ENCODE measurements at places on chromosomes 2 and 18.

GRCh38 chr2:113872201-113872600 lies 17.7 kb upstream of the ACTR3 start:
- DNase-seq: no peak

DNA sequence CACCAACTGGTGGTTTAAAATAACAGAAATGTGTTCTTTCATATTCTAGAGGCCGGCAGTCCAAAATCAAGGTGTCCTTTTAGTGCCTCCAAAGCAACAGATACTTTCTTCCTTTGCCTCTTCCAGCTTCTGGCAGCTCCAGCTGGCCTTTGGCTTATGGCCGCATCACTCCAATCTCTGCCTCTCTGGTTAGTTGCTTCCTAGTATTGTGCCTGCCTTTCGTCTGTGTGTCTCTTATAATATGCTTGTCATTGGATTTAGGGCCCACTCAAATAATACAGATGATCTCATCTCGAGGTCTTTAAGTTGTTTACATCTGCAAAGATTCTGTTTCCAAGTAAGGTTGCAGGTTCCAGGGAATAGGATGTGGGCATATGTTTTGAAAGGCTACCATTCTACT lies 855.2 kb upstream of the ID2 start:
- no peak for DNase-seq

DNA sequence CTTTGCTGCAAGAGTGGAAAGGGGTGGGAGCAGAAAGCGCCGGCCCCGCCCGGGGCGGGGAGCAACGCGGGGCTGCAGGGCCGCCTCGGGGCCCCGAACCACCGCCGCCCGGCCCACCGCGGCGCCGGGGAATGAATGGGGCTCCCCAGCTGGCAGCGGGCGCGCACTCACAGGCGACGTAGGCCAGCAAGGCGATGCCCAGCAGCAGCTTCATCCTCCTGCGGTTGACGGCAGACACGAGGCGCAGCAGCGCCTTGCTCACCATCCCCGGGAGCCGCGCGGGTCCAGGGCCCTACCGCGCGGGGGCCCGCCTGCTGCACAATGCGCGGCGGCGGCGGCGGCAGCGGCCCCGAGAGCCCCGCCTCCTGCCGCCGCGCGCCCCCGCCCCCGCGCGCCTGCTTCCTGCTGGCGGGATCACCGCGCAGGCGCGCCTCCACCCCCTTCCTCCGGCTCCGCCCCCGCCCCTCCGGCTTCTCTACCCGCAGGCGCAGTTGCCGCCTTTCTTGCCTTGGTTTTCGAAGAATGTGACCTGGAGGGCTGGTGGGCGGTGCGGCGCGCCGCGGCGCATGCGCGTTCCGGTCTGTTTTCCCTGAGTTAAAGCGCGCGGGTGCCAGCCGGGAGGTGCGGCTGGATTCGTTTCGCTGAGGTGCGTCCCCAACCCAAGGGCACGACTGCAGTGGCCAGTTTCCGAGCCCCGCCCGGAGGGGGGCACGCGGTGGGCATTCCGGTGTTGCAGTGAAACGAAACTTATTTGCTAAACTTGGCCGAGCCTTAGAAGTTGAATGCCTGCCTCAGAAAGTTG lies at the start of gene UXS1:
Gene UXS1 (minus strand): TSS at position 325 of the 802 bp plus-strand sequence. CDS start 60 bp downstream, at position 265.
- DNase-seq: peak; percentile 97

GRCh38 chr2:150474326-150475074 lies 13.0 kb downstream of the RND3 start:
- no peak for DNase-seq

GRCh38 chr18:78994000-78994399 lies 14.4 kb downstream of the SALL3 start:
- DNase-seq: no peak

DNA sequence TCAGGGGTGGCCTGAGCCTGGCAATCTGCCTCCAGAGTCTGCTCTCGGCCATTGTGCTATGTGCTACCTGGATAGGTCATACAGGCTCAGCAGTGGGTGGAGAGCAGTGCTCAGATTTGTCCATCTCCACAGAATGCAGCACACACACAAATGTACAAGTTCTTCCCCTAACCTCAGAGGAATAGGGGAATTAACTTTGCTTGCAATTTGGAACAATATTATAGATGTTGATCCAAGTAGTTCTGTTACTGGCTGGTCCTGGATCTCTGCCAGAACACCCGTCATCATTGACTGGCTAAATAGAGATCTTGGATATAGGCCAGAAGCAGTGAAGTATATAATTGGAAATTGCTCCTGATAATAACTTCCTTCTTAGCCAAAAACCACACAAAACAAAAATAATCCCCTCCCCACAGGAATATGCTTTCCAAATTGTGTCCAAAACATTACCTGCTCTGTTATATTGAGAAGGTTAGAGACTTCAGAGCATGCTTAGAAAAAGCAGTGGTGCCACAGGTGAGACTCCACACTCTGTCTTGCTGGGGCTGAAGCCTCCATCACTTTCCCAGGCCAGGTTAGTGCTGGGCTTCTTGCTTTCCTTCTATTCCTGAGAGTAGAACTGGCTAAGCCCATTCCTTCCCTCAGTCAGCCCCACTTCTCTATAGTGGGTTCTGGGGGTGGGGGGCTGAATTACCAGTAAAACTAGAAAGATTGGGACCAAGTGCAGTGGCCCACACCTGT lies 38.8 kb downstream of the NCAPH start:
- no peak for DNase-seq

DNA sequence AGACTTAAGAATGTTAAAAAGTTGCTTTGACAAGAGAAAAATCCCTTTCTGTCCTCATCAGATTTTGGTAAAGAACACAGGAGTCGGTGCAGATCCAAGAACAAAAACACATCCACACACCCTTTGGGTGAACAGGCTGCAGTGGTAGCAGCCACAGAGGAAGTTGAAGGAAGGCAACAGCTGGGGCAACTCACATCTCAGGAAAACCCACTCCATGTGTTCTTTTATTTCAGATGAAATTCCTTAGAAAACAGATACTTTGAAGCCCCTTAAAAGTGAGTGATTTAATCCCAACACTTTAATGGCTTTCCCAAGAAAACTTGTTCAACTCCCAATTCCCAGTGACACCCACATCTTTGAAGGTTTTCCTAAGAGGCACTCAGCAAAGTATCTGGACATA lies 271.3 kb downstream of the ICOS start:
- no peak for DNase-seq

- DNase-seq: no peak
These were observed 87.5 kb upstream of the MSH2 start for GRCh38 chr2:47315475-47315874.

GRCh38 chr2:28270456-28271152 lies 122.1 kb upstream of the FOSL2 start:
- no peak for DNase-seq

- DNase-seq: no peak
These were observed 113.2 kb downstream of the TSN start for GRCh38 chr2:121868652-121869051.

DNA sequence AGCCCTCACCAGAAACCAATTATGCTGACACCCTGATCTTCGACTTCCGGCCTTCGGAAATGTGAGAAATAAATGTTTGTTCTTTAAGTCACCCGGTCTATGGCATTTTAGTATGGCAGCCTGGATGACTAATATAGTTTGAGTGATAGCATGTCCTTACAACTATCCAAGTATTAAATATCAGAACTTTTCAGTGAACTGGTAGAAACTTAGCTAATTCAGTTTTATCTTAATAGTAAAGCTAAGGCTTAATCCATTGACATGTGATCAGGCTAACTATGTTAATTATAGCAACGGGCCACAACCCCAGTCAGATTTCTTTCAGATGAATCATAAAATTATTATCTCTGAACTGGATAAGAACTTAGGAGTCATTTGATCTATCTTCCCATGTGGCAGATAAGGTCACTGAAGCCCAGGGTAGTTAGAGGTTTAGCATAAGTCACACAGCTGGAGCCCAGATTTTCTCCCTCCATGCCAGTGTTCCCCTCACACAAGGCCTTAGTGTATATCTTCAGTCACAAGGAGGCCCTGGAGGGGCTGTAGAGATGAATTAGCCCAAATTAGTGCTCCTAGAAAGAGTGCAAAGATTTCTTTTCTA lies 40.7 kb upstream of the UPP2 start:
- DNase-seq: no peak

GRCh38 chr18:9215221-9215933 lies 78.8 kb downstream of the ANKRD12 start:
- no peak for DNase-seq
